ENCODE measurements at places on chromosomes 11 and 22.

DNA sequence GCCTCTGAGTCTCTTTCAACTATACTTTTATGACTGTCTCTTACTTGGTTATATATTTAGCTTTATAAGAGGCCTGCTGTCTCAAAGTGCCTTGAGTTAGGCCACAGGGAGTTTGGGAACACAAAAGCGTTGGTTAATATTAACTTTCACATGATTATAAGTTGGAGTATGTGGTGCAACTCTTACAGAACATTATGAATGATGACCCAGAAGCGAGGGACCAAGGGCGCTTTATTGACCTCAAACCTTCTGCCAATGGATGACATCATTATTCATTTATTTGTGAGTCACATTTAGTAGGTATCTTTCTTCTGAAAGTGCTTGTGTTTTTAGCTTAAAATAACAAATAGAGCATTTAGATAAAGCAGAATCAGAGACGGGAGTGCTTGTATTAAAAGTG, 298.0 kb upstream of the ZC3H12C start:
- no peak for DNase-seq

DNA sequence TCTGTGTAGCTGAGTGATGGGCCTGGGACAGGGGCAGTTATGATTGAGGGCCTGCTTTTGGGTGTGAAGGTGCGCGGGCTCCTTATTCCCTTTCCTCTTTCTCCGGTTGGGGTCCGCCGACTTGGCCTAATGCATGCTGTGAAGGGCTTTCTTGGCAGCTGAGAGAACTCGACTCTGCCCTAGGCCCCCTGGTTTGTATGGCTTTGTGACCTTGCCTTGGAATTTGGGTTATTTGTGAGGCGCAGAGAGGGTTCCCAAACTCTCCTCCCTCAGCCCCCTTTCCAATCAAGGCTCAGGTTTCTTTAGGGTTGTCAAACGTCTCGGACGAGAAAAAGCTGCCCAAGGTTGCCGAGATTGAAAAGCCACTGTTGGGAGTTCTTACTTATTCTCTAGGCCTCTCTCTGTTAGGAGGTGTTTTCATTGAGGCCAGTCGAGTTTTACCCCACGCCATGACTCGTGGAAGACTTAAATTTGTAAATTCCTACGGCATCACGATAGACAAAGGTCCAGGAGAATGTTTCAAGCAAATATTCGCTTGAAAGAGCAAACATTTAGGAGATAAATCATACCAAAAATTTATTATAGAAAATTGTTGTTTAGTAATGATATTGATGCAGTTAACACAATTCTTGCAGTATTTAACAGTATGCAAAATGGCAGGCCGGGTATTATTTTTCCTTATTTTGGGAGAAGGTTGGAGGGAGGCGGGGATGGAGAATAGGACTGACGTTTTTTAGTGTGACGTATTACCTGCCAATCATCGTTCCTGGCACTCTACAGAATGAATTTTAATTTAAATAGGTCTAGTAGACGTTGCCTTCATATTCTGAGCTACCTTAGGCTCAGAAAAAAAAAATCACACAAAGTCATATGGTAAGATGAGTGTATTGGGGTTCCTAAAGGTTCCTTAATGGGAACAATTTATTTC, 689 bp downstream of the PDHX start:
- no peak for DNase-seq

GRCh38 chr11:82146789-82147188, 586.9 kb downstream of the FAM181B start:
- no peak for DNase-seq

DNA sequence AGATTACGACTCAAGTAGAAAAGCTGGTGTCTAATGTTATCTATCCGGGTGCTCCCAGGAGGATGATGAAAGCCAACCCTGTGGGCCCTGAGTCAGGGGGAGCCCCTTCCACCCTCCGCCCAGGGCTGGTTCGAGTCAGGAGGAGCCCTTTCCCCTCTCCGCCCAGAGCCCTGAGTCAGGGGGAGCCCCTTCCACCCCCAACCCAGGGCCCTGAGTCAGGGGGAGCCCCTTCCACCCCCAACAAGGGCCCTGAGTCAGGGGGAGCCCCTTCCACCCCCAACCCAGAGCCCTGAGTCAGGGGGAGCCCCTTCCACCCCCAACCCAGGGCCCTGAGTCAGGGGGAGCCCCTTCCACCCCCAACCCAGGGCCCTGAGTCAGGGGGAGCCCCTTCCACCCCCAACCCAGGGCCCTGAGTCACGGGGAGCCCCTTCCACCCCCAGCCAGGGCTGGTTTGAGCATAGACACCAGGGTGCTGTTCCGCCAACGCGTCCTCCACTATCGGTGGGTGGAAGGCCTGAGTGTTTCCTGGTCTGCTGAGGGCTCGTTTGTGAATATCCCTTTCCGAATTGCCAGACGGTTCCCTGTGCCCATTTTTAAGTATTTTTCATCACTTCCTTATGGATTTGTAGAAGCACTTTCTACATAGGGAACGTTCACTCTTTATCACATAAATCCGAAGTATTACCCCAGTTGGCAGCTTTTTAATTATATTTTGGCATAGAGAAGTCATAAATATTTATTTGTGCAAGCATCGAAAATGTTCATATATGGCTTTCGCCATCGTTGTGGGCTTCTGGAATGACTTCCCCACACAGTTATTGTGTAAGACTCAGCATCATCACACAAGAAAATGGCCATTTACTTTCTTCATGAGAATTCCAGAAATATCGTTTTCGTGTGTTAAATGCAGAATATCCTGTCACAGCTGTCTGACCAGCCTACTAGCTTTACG, 380.6 kb downstream of the BRD1 start:
- DNase-seq = peak; percentile 8

GRCh38 chr11:118046964-118047700, 29.7 kb upstream of the TMPRSS4 start:
- no peak for DNase-seq

DNA sequence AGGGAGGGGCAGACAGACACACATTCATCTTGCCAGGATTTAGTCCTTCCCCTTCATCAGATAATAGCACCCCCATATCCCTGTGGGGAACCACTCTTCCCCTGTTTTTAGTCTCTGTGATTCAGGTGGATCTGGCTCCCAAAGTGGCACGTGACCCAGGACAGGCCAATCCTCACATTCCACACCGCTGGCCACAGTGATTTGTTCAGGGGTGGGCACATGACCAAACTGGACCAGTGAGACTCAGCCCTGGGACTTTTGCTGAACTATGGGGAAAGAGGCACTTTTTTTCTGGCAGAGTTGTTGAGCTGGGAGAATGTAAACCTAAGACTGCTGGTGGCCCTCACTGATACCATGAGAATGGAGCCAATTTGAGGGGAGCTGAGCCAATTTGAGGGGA, 19.1 kb upstream of the KCNJ11 start:
- no peak for DNase-seq

DNA sequence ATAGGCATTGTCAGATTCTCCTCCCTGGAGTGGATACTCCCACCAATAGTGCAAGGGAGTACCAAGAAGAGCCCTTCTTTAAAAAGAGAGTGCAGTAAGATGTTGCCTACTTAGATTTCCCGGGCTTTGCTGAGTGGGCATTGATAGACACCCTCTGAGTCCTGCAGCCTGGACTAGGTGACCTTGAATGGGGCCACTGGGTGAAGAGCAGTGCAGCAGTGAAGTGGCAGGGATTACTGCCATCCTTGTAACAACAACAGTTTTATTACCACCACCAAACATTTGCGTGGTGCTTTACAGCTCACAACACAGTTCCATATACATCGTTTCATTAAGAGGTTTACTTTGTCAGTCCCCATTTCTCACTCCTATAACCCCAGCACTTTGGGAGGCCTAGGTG, 59.4 kb downstream of the MICAL2 start:
- no peak for DNase-seq

- DNase-seq = no peak
These were observed 25.9 kb upstream of the ROBO3 start for GRCh38 chr11:124839128-124839971.

GRCh38 chr11:35214792-35215193, 75.8 kb downstream of the CD44 start:
- peak; percentile 36 for DNase-seq

- DNase-seq = no peak
These were observed 550.7 kb downstream of the ETS1 start for GRCh38 chr11:128036556-128037093.

DNA sequence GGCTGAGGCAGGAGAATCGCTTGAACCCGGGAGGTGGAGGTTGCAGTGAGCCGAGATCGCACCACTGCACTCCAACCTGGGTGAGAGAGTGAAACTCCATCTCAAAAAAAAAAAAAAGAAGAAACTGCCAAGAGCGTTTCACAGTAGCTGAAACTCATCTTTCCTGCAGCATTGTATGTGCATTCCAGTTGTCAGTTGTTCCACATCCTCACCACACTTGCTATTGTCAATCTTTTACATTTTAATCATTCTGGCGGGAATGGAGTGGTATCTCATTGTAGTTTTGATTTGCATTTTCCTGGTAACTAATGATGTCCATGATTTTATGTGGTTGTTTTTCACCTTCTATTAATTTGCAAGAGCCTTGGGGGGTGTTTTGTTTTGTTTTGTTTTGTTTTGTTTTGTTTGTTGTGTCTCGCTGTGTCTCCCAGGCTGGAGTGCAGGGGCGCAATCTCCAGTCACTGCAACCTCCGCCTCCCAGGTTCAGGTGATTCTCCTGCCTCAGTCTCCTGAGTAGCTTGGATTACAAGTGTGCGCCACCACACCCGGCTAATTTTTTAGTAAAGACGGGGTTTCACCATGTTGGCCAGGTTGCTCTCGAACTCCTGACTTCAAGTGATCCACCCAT, 8.1 kb upstream of the GNB1L start:
- no peak for DNase-seq

DNA sequence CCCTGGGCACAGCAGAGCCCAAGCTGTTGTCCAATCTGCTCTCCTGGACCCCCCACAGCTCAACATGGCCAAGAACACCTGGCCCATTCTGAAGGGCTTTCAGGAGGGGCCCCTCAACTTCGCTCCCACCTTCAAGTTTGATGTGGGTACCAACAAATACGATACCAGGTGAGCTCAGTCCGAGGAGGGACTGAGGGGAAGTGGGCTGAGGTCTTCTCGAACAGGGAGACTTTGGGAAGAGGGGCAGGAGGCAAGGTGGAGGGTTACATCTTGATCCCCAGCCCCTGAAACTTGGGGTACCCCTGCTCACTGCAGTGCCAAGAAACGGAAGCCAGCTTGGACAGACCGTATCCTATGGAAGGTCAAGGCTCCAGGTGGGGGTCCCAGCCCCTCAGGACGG, 5.4 kb downstream of the INPP5J start:
- DNase-seq = no peak

DNA sequence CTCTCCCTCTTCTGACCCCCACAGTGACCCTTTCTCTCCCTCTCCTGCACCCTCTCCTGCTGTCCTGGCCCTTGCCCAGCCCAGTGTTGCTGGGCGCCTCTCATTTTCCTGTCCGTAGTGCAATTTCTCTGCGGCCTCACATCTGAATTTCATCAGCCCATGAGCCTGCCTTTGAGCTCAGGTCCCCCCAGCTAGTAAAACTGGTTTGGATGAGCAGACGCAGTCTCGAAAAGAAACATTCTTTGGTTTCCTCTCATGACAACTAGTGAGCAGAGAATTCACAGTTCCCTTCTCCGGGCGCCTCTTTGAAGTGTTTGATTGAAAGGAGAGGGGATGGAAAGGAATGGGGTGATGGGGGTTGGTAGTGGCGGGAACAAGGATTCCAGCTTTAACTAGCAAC, 126.0 kb upstream of the CADM1 start:
- no peak for DNase-seq

DNA sequence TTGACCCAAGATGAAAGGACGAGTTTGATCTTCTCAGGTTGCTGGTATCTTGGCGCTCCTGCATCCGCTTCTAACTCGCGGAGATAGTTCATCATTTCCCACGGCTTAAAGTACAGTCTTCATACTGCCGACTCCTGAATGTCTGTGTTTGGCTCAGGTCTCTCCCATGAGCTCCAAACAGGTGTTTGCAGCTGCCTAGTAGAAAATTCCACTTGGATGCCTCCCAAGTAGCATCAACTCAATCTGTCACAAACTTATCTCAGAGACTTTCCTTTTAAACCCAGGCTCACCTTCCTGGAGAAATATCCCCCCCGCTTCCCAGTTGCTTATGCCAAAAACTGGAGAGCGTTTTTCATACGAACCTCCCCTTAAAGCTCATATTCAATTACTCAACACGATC, 986.5 kb downstream of the TBC1D22A start:
- no peak for DNase-seq

GRCh38 chr22:42653999-42654398, 4.8 kb upstream of the CYB5R3 start:
- DNase-seq = no peak

GRCh38 chr22:41929418-41929810, 2.8 kb upstream of the TNFRSF13C start:
- DNase-seq = no peak

DNA sequence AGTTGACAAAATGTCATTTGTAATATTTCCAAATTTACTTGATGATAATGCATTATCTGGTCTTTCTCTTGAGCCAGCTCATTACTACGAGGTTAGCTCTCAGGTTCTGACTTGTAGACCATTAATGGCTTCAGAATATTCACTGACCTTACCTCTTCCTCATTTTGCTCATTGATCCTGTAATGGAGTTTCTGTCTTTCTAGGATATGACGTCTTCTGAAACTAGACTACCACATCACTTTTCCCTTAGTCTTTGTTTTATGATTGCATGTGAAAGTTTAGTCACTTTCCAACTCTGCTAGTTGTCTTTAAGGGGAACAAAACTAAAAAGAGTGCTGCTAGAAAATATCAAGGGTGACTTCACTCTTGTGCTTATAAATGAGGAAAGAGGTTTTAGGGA, 697.6 kb downstream of the JRKL start:
- no peak for DNase-seq

DNA sequence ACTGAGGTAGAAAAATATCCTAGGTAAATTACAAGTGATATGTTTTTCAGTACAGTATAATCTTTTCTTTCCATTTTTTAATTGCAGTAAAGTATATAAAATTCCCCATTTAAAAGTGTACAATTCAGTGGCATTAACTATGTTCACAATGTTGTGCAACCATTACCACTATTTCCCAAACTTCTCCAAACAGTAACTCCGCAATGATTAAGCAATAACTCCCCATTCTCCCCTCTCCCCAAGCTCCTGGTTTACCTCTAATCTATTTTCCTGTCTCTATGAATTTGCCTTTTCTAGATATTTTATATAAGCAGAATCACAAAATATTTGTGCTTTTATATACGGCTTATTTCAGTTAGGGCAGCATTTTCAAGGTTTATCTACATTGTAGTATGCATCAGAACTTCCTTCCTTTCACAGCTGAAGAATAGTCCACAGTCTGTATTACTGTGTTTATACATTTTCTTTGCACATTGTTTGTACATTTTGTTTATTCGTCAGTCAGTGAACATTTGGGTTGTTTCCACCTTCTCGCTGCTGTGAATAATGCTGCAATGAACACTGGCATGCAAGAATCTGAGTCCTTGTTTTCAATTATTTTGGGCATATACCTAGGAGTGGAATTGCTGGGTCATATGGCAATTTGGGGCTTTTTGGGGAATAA, 110.7 kb downstream of the RPL27A start:
- DNase-seq = no peak

All from stimulated activated CD8-positive, alpha-beta memory T cell treated with anti-CD3 and anti-CD28 coated beads, Interleukin-15, amount 100 ng/mL, for 48 hours (primary cell).